Upper lobe of left lung (tissue), 6 donors: ENCODE measurements at places on chromosomes 1 and 21. TPM values are rescaled to one million over a fixed set of nuclear protein-coding genes. Genes with fewer than 3 reads are reported as not detected.
A peak's percentile ranks its signal among the peaks of the same experiment; 100 is the strongest.

The DNAJC28 gene
- total RNA-seq, result 1.0 TPM

- DNase-seq, result no peak
- H3K4me3 ChIP-seq, result no peak overlapping the region
- H3K27me3 ChIP-seq, result no peaks in the 10 kb centered on the region
- no peaks in the 10 kb centered on the region for H3K4me1 ChIP-seq
- H3K36me3 ChIP-seq, result no peaks in the 10 kb centered on the region
Observed at GRCh38 chr21:16597753-16598152, 868.0 kb downstream of the USP25 start.

GRCh38 chr1:212651521-212651920, 43.0 kb downstream of the ATF3 start:
- no peak for DNase-seq
- H3K4me1 ChIP-seq, result no peaks in the 10 kb centered on the region
- no peaks in the 10 kb centered on the region for H3K36me3 ChIP-seq
- H3K4me3 ChIP-seq, result no peak overlapping the region

The NTNG1 gene
- total RNA-seq, result 11.0 TPM

- peaks cover 18% of the 10 kb centered on the region for H3K4me1 ChIP-seq
- no peak overlapping the region for H3K27ac ChIP-seq
- no peaks in the 10 kb centered on the region for H3K36me3 ChIP-seq
- DNase-seq, result peak; percentile 70
- H3K4me3 ChIP-seq, result no peak overlapping the region
Observed at GRCh38 chr1:1006305-1007159, 6.6 kb upstream of the HES4 start.

The OR2L3 gene
- not detected for total RNA-seq
